ENCODE measurements at places on chromosomes 3 and 15. TPM values are rescaled to one million over a fixed set of nuclear protein-coding genes. Genes with fewer than 3 reads are reported as not detected.

Gene SUSD5
- total RNA-seq, result 0.05 TPM

Gene DPP8
- total RNA-seq, result 8.0 TPM

DNA sequence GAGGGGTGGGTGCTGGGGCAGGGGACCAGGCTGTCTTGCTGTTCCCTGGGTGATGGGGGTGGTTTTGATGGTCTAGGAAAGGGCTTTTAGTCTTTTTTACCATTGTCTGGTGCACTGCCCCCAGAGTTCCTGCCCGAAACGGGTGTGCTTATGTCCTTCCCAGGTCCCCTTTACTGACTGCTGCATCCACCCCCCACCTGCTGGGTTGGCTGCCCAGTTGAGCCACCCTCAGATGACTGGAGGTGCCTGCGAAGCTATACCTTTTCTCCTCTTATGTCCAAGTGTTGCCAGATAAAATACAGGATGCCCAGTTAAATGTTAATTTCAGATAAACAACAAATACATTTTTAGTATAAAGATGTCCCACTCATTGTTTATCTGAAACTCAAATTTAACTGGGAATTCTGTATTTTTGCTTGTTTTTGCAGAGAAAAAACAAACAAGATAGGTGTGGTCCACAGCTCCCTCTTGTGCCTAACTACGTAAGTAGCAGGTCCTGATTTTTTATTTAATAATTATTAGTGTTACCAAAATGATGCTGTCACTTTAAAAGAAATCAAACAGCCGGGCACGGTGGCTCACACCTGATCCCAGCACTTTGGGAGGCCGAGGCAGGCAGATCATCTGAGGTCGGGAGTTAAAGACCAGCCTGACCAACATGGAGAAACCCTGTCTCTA is 6.1 kb upstream of the RPP14 start:
- no peak for DNase-seq

- no peak for DNase-seq
These were observed 136.8 kb upstream of the FOXB1 start for GRCh38 chr15:59867086-59867855.

- no peak for DNase-seq
These were observed 462.1 kb downstream of the MFSD1 start for GRCh38 chr3:159263750-159264553.

GRCh38 chr3:172153335-172153861 is 114.0 kb downstream of the FNDC3B start:
- peak; percentile 71 for DNase-seq

GRCh38 chr3:195440379-195440778 is 2.4 kb downstream of the ACAP2 start:
- DNase-seq, result no peak

DNA sequence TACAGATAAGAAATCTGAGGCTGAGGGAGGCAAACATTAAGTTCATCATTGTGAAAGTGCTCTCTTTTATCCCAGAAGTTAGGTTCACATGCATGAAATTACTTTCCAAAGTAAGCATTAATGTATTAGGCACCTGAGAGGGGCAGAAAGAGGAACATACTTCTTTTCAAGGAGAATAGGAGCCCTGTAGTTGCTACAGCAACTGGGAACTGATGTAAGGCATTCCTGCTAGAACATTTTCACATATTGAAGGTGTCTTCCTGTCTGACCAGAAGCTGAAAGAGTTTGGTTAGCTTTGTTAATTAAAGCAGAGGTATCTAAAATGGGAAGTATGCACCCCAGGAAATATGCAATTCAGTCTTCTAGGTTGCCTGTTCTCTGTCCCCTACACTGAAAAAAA is 65.5 kb upstream of the ZBTB20 start:
- DNase-seq, result no peak

- no peak for DNase-seq
These were observed 398.4 kb upstream of the CNTN3 start for GRCh38 chr3:75012791-75013331.

Measured in left lobe of liver (tissue), 2 donors.